ENCODE measurements at places on chromosomes 5 and 9.

DNA sequence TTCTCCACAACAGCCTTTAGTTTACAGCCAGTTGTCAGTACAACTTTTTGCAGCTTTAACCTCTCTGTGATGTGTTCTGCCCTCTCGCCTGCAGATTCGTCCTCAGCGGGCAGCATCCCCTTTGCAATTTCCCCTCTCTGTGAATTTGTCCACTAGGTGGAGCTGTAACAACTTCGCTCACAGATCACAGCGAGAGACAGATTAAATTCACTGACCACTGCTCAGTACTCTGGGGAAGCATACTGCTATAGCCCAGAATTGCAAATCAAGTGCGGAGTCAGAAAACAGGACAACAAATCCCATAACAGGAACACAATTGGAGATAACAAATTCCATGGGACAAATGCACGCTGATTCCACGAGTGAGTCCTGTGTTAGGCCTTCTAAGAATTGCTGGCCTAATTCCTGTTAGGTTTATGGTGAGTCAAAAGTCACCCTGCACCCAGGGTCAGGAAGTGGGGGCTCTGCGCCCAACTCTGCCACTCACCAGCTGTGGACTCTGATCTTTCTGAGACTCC is 2124.9 kb downstream of the MAT2B start:
- DNase-seq, result no peak

- DNase-seq, result no peak
Observed at GRCh38 chr5:36145311-36145710, 6.4 kb downstream of the LMBRD2 start.

- DNase-seq, result peak; percentile 97
Observed at GRCh38 chr5:81751009-81751835, at the start of gene SSBP2. SSBP2 (minus strand) TSS chr5:81751097; CDS start chr5:81751042, 55 bp downstream.

DNA sequence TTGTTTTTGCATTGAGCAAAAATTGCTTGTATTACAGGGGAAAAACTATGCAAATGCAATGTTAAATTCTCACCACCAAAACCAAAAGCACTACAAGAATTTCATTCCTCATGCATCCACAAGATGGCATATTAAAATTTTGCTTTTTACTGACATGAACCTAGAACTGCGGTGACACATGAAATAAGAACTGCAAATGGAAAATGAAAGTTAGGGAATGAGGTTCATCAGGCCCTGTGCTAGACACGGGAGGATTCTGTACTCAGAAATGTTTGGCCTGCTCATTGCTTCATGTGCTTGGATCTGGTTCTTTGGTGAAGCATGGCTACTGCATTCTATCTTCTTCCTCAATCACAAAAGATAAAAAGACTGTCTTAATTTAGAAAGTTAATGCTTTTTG is 9.1 kb upstream of the RFK start:
- DNase-seq, result no peak

- no peak for DNase-seq
Observed at GRCh38 chr5:63131626-63132285, 553.1 kb downstream of the LRRC70 start.

DNA sequence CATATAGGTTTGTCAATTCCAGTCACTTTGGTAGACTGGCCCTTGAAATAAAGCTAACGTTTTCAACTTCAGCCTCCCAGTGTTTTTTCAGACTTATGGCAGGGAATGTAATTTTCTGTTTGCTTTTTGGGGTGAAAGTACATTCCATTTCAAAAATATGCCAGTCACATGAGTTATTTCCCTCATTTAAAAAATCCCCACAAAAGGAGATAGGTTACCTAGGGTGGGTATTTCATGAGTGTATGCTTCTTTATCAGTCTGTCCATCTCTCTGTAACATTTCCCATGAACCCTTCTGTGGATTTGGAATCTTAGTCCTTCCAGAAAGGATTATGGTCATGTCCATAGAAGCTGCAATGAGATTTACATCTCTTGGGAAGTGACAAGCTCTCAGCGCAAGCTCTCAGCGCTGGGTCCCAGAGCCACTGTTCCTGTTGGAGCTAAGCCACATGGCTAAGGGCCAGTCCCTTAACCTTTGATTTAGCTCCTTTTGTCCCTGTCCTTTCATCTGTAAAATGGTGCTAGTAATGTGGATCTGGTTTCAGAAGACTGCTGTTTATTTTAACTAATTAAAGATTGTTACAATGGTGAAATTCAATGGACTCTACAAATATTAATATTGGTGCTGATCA is 294.9 kb downstream of the NR3C1 start:
- DNase-seq, result no peak

- DNase-seq, result no peak
Observed at GRCh38 chr5:152499814-152500535, 94.9 kb upstream of the NMUR2 start.

All from NCI-H187 (cell line).